ENCODE measurements at places on chromosomes 2 and 18.

GRCh38 chr18:76380127-76380729, 114.8 kb downstream of the ZNF516 start:
- DNase-seq, result no peak

DNA sequence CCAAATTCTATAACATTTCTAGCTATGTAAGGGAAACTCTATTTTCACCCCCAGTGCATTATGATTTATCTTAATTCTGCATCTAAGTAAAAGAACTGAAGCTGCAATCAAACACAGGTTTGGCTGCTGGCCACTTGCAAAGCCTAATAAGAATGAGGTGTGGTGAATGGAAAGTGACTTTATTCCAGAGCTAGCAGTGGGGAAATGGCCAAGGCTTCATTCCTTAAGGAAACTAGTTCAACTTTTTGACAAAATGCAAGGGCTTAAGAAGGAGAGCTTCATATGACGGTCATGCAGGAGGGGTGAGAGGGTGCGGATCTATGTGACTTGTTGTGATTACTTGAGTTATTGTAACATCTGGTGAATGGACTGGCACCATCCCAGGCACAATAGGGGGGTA, 1802.0 kb downstream of the SUCLG1 start:
- no peak for DNase-seq

DNA sequence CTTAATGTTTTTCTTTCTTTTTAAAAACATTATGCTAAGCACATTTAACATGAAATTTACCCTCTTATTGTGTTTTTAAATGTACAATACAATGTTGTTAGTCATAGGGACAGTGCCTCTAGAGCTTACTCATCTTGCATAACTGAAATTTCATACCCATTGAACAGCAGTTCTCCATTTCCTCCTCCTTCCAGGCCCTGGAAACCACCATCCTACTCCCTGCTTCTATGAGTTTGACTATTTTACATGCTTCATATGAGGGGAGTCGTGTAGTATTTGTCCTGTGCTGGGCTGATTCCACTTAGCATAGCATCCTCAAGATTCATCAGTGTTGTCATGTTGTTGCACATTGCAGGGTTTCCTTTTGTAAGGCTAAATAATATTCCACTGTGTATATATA, 92.6 kb downstream of the SPATS2L start:
- no peak for DNase-seq

- DNase-seq, result no peak
These were observed 434.2 kb downstream of the MEIS1 start for GRCh38 chr2:66869076-66869475.

- DNase-seq, result no peak
These were observed 123.0 kb downstream of the RTN4 start for GRCh38 chr2:54927085-54927750.

DNA sequence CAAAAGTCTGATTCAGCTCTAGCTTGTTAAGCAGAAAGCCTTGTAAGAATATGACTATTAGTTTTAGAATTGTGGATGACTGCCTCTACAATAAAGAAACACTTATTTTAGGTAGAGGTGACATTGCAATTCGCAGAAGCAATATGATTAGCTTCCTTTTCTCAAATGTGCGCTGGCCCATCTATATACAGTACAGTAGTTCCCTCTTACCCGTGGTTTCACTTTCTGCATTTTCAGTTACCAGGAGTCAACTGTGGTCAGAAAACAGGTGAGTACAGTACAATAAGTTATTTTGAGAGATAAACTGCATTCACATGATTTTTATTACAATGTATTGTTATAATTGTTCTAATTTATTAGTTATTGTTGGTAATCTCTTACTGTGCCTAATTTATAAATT, 405.1 kb downstream of the GPD2 start:
- no peak for DNase-seq

DNA sequence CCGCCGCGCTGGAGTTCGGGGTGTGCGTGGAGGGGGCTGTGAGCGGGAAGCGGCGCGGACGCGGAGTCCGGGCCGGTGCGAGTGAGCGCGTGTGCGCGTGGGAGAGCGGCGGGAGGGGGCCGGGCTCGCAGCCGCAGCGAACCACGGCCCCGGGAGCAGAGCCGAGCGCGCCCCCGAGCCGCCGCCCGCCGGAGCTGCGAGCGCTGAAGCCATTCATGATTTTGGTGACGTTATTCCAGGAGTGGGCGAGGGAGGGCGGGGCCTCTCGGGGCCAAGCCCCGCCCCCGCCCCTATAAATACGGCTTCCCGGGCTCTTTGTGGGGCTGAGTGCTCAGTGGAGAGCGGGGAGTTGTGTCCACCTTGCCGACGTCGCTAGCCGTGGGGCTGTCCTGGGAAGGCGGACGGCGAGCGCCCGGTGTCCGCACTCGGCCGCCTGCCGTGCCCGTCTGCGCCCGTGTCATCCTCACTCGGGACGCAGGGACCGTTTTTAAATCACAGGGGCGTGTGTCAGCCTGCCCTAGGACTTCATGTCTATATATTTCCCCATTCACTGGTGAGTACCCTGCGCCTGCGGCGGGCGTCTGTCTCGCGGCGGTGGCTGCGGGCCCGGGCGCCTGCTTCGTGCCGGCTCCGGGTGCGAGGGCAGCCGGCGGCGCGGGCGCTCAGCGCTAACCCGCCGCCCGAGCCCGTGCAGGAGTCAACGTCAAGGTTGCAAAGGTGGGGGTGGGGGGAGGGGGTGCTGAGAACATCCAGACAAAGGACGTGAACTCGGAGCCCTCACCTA, at the start of gene LBH:
Gene LBH (plus strand): TSS at position 323 of the 784 bp plus-strand sequence. CDS start 205 bp downstream, at position 528.
- peak; percentile 90 for DNase-seq

DNA sequence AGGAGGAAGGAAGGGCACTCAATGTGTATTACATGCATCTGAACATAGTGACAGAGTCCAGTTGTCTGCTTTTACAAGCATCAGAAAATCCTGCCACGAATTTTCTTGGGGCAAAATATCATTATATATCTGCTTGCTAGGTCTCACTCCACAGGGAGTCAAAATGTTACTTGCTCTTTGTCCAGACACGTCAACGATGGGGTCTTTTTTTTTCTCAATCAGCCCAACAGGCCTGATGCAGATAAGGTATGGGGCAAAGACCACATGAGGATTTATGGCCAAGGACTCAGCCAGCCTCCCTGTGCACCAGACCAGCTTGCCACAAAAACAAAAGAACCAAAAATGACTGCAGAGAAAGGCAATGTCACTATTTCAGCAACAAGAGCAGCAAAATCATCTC, 323.4 kb upstream of the PKDCC start:
- DNase-seq, result no peak

DNA sequence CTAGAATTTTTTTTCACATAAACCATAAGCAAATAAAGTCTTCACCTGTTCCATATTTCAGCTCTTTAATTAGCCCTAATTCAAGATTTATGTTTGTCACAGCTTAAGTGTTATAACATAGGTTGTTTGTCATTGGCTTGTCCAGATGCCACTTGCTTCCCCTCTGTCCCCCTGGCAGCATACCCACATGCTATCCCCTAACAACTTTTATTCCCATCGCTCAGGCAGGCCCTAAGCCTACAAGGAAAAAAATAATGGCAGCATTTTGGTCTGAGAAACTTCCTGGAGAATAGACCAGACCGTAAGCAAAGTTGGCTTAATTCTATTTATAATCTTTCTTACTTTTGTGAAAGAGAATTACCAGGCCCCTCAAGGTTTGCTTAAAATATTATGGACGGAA, 173.9 kb downstream of the DNAH6 start:
- DNase-seq, result no peak

- DNase-seq, result peak; percentile 68
These were observed 698 bp upstream of the TMEM237 start for GRCh38 chr2:201644001-201644400.

GRCh38 chr2:226742347-226742746, 57.3 kb downstream of the IRS1 start:
- no peak for DNase-seq

DNA sequence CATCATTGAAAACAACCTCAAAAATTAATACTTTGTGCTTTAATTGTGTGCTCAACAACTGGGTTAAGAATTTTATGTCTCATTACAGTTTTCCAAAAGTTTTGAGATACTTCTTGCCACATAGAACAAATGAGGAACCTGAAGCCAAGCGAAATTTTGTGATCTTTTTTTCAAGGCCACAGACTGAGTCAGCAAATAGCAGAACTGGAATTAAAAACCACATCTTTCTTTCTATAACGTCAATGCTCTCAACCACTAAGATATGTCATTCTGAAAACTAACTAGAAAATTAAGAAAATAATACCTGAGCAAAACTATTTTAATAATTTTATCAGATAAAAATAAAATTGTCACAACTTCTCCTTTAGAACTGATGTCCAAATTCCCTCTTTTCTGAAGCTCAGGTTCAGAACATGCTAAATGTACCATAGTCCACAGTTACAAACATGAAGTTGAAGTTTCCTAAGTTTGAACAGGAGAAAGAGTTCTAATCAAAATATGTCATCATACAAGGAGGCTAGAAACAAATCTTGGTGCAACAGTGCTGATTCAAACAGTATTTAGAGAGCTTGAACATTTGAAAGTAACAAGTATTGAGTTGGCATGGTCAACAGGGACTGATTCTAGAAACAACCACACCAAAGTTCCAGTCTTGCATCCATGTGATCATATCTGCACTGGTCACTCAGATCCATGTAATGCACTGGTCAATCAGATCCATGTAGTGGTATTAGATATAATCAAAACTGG, 27.6 kb upstream of the CALCRL start:
- no peak for DNase-seq

GRCh38 chr2:218780851-218781690, 876 bp upstream of the CYP27A1 start:
- DNase-seq, result peak; percentile 24

- DNase-seq, result no peak
These were observed 226.7 kb downstream of the ARHGAP15 start for GRCh38 chr2:143355870-143356269.

- no peak for DNase-seq
These were observed 489.6 kb downstream of the SLC4A3 start for GRCh38 chr2:220117025-220117424.

DNA sequence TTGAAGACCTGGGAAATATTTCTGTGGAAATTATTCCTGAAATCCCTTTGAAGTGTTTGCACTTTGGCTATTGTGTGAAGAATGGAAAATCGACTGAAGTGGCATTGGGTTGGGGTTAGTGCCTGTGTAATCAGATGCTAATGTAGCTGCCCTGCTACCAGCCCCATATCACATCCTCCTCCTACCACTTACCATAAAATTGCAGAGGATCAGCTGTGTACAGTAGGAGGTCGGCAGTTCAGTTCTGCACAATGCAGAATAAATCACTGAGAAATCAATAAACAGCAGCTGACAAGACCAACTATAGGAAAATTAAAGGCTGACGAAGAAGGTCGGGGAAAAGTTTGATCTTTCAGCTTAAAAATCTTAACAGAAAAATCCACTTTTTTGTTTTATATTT, 440.9 kb downstream of the PTPRM start:
- DNase-seq, result peak; percentile 6

GRCh38 chr2:112074506-112074905, 19.4 kb downstream of the TMEM87B start:
- no peak for DNase-seq

DNA sequence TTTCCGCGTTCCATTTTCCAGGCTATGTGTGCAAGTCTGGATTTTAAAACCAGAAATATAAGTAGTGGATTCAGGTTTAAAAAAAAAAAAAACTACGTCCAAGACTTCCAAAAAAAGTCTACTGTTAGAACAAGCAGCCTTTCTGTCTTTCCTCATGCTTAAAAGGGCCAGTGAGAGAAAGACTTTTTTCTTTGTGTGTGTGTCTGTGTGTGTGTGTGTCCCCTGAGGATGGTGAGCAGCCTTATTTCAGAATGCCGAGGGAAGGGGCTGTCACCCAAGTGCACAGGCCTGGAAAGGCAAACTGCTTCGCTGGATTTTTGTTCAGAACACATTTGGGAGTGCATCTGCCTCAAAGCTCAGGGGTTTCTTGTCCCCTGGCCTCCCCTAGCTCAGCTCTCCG, 98.8 kb downstream of the ZBTB7C start:
- no peak for DNase-seq

DNA sequence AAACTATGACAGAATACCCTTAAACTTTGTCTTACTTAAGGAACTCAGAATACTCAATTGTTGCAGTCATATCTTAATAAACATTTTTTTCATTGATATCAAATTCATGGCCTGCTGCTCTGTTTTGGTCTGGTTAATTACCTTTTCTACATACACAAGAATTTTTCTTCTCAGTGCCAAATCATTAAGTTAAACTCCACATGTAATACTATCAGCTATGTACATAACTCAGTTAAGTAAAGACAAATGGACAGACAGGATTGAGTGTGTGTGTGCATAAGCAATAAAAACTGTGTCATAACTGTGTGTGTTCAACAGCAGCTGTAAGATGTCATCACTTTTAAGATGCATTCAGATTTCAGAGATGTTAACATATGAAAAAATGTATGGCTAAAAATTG, 34.4 kb downstream of the VRK2 start:
- DNase-seq, result no peak

GRCh38 chr2:119517433-119517832, 6.8 kb downstream of the SCTR start:
- DNase-seq, result peak; percentile 50

Data from NCI-H524 (cell line).